ENCODE measurements at places on chromosomes 5 and 9.

GRCh38 chr5:180817893-180818674 is 15.5 kb upstream of the MGAT1 start:
- DNase-seq = no peak

GRCh38 chr5:155753943-155754581 is 572.9 kb upstream of the SGCD start:
- DNase-seq = no peak

- no peak for DNase-seq
These were observed 77.6 kb upstream of the ASTN2 start for GRCh38 chr9:117492476-117492875.

GRCh38 chr5:82684165-82684564 is 393.0 kb downstream of the TMEM167A start:
- no peak for DNase-seq

- no peak for DNase-seq
These were observed 2.2 kb upstream of the PRR7 start for GRCh38 chr5:177444106-177445051.

DNA sequence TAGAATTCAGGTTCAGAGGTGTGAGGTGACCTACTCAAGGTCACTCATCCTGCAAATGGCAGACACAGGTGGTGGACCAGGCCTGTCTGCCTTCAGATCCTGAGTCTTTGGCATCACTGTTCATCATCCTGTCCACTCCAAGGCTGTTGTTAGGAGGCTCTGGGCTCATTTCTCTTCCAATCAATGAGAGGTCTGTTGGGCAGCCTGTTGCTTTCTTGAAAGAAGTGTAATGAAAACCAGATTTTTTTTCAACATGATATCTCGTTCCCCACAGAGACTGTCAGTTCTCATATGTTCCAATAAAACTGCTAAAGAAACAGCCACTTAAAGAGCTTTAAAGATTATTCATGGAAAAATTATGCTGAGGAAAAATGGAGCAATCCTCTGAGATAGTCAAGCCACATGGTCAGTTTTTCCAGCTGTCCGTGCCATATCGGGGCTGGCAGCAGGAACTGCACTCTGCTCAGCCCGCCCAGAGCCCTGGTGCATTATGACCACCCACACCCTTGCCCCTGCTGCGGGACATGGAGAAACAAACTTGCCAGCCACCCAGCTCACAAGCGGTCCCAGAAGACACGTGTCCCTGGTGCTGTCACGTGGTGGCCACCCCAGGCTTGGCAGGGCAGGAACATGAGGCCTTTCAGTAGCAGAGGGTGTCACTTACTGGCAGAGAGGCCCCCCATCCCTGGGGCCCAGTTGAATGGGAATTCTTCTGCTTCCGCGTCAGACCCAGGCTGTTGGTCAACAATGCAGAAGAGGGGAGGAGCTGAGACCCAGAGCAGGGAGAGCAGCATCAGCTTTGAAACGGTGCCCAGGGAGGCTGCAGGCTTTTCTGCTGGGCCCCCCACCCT is 63.7 kb upstream of the ANGPTL2 start:
- DNase-seq = no peak

DNA sequence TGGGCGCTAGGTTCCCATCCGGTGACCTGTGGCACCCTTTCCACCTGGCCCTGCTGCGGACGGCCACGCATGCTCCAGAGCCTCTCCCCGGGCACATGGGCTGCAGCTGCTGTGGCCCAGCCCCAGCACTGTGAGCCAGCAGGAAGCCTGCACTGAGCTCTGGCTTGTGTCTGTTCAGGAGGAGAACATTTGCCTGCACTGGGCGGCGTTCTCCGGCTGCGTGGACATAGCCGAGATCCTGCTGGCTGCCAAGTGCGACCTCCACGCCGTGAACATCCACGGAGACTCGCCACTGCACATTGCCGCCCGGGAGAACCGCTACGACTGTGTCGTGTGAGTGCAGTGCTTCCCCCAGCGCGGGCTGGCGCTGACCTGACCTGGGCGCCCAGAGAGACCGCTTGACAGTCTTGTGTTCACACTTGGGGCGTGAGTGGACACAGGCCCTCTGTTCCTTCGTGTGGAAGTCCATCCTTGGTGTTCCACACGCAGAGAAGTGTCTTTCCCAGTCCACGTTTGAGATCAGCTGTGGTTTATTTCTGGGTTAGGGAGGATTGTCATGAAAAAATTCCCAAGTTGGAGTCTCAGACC is 66.2 kb upstream of the CACNA1B start:
- DNase-seq = no peak

DNA sequence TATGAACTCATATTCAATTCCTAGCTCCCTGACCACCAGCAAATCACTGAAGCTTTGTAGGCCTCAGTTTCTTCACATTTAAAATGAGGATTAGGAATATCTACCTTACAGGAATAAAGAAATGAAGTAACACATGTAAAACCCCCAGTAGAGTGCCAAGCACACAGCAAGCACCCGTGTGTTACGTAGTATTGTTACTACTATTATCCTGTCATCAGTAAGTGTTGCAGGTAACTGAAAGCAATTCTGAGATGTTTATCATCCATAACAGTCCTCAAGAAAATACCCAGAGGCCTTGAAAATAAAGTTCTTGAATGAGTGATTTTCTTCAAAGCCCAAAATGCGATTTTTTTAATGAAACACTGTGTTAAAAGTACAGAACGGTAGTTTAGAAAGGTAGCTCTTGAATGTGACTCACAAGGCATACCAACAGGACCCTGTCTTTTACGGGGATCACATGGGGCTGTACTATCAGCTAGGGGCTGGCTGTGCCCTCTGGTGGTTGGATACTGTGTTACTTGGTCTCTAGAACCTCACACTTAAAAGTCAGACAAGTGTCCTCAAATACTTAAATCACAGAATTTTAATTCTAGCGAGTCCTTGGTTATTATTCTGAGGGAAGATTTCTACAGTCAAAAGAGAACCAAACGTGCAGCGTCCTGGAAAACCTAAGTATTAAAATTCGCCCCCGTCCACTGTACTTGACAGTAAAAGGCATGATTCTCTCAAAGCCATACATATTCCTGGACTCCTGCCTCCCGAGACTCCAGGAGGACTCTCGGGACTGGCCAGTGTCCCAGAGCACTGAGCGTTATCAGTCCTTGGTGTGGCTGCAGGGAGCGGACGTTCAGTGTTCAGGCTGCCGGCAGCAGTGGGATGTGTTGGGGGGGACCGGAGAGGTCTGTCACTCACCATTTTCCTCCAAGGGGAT is 725 bp downstream of the NDUFB6 start:
- DNase-seq = no peak

- DNase-seq = no peak
These were observed 446 bp downstream of the NXNL2 start for GRCh38 chr9:88535226-88536022.

DNA sequence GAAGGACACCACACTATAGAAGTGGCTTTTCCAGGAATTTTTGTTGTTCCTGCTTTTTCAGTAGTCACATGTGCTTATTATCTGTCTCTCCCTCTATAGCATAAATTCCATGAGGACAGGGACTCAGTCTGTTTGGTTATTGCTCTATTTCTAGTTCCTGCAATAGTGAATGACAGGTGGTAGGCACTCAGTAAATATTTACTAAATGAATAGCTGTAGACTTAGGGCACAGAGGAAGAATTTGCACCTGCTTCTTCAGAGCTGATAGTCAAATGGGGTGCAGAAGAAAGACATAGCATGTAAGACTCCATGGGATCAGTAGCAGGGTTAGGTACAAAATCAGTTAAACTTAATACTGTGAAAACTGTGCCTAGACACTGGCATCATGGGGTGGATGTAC is 580.2 kb downstream of the CCDC171 start:
- no peak for DNase-seq

- DNase-seq = no peak
These were observed 208.4 kb downstream of the CD180 start for GRCh38 chr5:66987949-66988838.

DNA sequence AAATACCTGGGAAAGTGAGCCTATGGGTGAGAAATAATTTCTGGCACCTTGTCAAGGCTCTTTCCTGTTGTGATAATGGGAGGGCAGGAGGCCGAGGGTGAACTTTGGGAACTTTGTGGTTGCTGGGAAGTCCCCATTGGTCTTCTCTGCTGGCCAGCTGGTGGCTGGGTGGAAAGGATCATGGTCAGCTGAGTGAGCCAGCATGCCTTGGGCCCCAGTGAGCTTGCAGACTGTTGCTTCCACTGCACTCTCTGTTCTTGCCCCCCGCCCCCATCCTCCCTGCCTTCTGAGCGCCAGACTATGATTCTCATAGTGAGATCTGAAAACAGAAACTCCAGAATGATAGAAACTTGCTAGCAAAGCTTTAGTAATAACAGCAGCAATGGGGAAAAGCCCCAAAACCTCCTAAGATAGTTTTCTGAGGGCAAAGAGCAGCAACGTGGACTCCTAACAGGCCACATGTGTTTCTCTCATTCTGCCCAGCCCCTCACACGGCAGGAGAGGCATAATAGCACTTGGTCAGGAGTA is 139.2 kb upstream of the SMARCA2 start:
- DNase-seq = no peak

GRCh38 chr5:6111131-6111530 is 267.2 kb downstream of the MED10 start:
- DNase-seq = no peak

DNA sequence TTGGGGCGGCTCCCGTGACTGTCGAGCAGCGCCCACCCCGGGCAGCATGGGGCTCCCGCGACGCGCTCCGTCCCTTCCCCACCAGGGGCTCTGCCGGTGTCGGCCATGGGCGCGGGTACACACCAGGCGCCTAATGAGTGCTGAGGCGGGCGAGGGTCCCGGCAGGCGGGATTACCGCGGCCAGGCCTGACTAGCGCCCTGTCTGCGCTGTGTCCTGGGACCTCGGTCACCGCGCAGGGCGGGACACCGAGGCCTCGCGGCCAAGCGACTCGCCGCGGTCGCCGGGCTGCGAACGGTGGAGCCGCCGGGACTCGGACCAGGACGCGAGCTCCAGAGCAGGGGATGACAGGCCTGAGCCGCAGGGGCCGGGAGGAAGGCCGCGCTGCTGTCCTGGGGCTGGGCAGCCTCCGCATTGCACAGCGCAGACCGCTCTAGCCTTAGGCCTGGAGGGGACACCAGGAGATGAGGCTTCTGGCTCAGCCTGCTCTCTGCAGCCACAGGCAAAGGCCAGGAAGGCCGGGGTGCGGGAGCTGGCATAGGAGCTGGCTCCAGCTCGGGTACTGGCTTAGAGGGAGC is 14.1 kb downstream of the LCN10 start:
- no peak for DNase-seq

DNA sequence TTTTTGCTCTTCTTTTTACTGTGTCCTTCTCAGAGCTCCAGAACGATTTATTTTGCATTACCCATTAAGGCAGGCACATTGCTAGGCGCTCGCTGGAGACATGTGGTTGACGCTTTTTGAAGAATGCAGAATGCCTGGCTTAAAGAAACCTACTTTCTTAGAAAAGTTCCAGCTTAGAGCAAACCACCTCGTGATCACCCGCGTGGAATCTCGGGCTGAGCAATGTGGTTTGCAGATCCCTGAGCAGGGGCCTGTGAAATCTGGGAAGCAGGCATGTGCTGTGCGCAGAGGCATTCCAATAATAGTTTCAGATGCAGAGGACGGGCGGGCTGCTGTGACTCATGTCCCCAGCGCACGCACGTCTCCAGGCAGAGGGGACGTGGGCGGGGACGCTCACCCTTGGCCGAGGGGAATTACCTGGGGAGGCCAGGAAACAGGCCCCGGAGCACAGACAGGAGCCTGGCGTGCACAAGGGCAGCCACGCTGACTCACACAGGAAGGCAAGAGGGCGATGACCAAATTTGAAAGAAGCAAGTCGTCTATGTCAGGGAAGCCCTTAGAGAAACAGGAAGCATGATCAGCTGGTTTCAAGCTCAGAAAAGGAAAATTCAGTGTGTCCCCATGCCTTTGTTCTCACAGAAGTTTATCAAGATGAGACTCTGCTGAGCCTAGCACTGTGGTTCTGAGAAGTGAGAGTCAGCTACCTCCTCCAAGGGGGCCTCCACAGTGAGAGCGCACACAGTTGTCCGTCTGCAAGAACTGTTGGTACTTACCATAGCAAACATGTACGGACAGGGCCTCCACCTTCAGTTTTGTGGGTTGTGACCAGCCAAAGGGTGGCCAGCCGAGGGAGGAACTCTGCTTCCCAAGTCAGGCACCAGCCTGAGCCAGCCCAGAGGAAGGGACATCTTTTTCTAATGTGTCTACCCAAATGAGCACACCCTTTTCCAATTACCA is 218.6 kb downstream of the PIK3R1 start:
- DNase-seq = no peak

GRCh38 chr5:75524591-75524990 is 12.9 kb downstream of the POLK start:
- DNase-seq = no peak

GRCh38 chr9:131858147-131858546 is 118.3 kb upstream of the RAPGEF1 start:
- DNase-seq = no peak

- DNase-seq = no peak
These were observed 43.4 kb downstream of the UBE2R2 start for GRCh38 chr9:33860200-33860871.

DNA sequence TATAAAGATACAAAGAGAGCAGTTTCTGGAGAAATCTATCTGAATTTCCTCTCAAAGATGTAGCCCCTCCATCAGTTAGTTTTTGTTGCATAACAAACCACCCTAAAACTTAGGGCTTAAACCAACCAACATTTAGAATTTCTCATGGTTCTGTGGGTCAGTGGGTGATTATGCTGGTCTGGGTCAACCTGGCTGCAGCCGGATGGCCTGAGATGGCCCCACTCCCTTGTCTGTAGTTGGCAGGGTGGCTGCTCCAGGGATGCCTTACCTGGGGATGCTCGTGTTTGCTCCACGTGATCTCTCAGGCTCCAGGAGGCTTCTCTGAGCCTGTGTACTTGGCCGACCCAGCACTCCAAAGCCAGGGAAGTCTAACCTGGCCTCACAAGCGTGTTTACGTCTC is 139.3 kb downstream of the MVB12B start:
- no peak for DNase-seq

DNA sequence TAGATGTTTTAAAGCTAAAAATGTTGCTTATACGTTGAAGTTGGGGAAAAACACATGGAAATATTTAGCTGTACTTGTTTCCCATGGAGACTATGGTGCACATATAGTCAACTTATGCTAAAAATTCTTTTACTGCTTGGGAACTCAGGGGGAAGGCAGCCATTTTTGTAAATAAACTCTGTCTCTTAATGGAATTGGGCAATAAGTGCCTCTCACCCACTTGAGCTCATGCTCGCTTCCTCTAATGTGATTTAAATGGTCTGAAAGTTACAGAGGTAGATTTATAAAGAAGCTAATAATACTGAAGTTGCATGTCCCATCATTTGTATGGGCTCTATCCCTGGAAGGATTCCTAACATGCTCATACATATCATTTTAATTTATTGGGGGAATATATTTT is 523.8 kb downstream of the RASEF start:
- DNase-seq = no peak

DNA sequence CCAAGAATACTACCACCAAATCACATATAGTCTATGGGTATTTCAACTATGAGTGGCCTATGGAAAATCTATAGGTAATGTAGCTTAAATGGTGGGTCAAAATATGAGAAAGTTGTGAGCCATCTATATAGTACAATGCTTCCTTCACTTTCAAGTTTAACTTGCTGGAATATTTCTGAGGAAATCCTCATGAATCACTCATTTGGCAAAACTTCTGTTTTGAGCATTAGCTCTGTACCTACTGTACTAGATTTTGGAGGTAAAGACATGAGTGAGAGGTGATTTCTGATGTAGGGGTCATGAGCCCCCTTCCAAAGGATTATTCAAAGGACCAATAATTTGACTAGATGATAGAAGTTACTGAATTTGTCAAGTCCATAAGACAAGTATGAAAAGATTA is 80.6 kb upstream of the DAB2 start:
- DNase-seq = no peak

GRCh38 chr9:135701959-135702721 is at the start of gene KCNT1:
Gene KCNT1 (plus strand): TSS chr9:135702185. CDS start chr9:135702259, 74 bp downstream.
- no peak for DNase-seq

Measured in cortex of kidney (tissue), 1 donor.